Inflammatory macrophage treated with lipopolysaccharide for 4 hours (primary cell): ENCODE measurements at places on chromosomes 6 and 20.
A peak's percentile ranks its signal among the peaks of the same experiment; 100 is the strongest.

DNA sequence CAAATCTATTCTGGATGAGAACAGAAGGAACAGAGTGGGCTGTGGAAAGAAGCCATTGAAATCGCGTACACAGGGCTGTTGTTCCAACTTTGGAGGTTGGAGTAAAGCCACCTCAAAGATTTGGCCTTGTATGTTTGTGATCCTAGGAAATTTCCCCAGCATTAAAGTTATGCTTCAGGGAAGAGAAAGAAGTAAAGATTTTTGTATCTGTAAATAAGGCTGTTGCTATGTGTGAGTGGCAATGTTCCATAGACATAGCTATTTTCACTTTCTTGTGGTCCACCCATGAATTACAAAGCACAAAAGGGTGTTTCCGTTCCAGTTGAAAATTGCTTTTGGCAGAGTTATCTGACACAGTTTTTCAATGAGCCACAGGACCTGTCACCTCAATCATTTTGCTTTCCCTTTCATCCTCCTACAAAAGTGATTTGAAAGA lies 321.3 kb downstream of the TFAP2B start:
- DNase-seq = no peak

GRCh38 chr20:45301824-45302271 lies 4.8 kb upstream of the RBPJL start:
- DNase-seq = no peak

- DNase-seq = no peak
These were observed 133.8 kb downstream of the SMOC2 start for GRCh38 chr6:168574699-168575195.

DNA sequence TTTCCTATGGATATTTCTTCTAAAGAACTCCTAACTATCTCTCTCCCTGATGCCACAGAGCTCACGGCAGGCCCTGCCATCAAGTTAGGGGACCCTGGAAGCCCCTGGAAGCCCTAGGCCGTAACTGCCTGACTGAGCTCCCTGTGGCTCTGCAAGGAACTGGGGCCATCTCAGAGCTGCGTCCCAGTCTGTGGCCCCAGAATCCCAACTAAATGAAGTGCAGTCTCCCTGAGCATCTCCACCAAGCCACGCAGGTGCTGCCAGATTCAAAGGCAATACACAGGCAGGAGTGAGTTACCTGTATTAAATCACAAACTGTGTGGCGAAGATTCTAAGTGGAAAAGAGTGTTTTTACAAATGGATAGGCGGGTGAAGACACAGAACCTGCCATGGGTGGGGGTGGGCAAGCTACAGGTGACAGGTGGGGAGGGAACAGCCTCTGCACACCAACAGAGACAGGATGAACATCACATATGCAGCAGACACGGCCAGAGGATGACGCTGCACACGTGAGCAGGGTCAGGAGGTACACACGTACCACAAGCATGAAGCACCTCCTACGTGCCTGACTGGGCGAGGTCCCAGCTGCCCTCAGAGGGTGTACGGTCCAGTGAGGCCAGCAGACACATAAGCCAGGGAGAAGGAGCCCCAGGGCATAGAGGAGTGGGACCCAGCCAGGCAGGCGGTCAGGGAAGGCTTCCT lies 358.5 kb downstream of the ZFAND3 start:
- no peak for DNase-seq

DNA sequence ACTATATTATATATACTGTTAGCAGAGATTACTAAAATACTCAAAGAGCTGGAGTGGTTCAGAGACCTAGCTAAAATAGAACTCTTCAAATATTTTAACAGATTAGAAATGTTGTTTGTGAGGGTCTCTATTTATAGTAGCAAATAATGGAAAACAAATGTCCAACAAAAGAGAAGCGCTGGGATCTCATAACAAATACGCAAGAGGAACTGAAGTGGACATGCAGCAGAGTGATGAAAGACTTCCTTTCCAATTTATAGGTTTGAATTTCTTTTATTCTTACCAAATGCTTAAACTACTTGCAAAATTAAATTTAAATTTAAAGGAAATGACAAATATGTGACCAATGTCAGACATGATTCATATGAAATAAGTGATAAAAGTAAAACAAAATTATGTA lies 49.9 kb downstream of the PIGU start:
- peak; percentile 69 for DNase-seq

GRCh38 chr6:157490611-157491269 lies 109.8 kb downstream of the ZDHHC14 start:
- DNase-seq = no peak

DNA sequence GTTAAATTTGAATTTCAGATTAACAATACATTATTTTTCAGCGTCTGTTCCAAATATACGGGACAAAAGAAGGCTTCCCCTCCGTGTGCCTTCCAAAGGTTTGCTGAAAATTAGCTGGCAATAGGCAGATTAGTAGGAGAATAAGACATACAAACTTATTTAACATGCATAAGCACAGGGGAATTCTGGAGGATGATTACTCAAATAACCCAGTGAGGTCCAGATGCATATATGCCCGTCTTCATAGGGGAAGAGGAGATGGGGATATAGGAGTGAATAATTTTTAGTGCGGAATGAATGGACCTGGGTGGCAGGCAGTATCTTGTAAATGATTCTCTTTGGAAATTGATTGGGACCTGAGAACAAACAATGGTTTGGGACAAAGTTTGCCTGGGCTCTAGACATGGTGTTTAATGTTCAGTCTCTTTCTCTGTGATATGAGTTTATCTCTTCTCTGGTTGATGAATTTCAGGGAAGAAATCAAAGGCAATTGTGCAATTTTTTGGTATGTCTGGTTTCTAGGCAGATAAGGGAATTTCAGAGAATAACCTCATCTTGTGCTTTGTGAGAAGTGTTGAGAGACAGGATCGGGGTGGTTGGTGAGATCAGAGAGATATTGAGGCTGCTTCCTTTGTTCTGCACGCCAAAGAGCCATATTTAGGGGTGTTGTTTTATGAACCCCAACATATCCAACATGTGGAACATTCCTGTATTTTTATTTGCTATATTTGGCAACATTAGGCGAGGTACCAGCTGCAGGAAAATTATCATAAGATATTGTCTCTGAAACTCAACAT lies 63.7 kb downstream of the MKKS start:
- DNase-seq = no peak

DNA sequence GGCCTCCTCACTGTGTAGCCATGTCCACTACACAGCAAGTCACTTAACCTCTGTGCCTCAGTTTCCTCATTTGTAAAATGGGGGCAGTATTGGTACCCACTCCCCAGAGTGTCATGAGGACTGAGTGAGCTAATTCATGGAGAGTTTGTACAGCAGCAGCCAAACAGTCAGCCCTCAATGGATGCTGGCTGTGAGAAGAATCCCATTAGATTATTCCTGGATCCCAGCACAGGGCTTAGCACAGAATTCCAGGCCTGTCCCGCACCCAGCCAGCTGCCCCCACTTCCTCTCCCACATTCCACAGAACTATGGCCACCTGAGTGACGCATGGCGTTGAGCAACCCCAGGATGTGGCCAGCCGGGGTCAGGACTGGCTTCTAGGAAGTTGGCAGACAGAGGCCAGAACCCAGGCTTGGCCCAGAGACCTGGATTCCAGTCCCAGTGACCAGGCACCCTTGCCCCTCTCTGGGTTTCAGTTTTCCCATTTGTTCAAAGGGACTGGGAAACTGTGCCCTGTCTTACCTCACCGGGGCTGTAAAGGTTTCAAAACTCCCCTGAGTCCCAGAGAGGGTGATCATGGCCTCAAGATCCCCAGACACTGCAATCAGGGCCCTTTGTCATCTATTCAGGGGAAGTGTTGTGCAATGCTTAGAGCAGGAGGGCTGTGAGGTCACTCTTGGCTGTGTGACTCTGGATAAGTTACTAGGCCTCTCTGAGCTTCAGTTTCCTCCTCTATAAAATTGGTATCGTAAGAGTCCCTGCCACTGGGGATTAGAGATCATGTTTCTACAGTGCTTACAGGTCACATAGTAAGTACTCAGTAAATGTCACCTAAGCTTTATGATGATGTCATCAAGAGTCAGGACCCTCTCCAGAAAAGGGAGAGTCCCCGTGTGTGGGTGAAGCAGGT lies 3.0 kb upstream of the TGM2 start:
- DNase-seq = peak; percentile 98

DNA sequence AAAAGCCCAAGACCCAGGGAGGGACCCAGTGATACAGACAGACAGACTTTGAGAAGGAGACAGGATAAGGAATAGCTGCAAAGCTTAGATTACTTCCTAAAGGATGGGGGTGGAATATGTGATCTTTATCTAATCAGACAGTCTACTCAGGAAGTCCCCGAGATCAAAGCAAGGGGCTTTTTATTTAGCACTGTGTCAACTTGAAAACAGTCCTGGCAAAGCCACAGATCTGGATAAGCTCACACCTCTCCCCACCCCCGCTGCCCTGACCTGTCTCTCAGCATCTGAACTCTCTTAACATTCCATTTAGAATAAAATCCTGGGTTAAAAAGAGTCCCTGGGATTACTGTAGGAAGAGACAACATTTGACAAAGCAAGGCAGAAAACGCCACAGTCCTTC lies 101.5 kb downstream of the ISM1 start:
- DNase-seq = no peak

GRCh38 chr6:106027758-106028157 lies 58.4 kb upstream of the PRDM1 start:
- DNase-seq = no peak
